ENCODE measurements at places on chromosomes 11 and 22. TPM values are rescaled to one million over a fixed set of nuclear protein-coding genes. Genes with fewer than 3 reads are reported as not detected.

DNA sequence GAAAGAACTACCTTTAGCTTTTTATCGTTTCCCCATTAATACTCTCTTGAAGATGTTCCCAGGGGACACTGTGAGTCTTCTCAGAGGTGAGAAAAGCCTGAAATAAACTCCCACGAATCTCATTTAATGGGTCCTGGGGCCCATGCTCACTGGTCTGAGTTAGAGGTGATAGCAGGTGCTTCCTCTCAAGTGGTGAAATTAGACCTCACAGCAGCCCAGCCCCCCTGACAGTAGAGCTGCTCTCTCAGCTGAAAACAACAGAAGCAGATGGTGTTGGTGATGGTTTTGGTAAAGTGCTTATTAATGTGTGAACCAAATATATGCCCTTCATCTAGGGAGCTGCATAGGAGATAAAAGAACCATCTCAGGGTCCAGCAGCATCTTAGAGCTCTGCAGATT is 76.8 kb upstream of the VPREB1 start:
- no peak overlapping the region for H3K4me3 ChIP-seq
- no peaks in the 10 kb centered on the region for H3K4me1 ChIP-seq
- H3K27me3 ChIP-seq = peaks cover 71% of the 10 kb centered on the region
- no peak for ATAC-seq
- no peak overlapping the region for H3K27ac ChIP-seq
- no peaks in the 10 kb centered on the region for H3K36me3 ChIP-seq

DNA sequence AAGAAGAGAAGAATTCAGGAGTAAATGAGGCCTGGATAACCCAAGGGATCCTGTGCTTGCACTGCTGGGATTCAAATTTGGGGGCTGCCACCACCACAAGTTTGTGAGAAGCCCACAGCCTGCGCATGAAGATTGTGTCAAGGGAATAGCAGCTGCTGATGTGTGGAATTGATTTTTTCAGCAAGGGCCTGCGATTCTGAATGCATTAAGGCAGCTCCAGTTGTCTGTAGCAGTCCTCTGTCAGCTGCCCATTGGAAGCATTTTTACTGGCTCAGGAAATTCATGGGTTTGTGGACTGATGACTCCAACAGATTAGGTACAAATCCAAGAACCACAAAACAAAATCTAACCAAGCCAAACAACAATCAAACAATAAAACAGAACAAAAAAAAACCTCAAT is 14.0 kb downstream of the ARVCF start:
- no peaks in the 10 kb centered on the region for H3K36me3 ChIP-seq
- H3K27me3 ChIP-seq = no peaks in the 10 kb centered on the region
- ATAC-seq = no peak

- no peak overlapping the region for H3K27ac ChIP-seq
- no peaks in the 10 kb centered on the region for H3K27me3 ChIP-seq
- ATAC-seq = no peak
- H3K36me3 ChIP-seq = peaks cover 7% of the 10 kb centered on the region
- H3K4me1 ChIP-seq = no peaks in the 10 kb centered on the region
Observed at GRCh38 chr11:66059966-66060680, 8.0 kb downstream of the SF3B2 start.

The LINC01488 gene
- total RNA-seq = not detected

DNA sequence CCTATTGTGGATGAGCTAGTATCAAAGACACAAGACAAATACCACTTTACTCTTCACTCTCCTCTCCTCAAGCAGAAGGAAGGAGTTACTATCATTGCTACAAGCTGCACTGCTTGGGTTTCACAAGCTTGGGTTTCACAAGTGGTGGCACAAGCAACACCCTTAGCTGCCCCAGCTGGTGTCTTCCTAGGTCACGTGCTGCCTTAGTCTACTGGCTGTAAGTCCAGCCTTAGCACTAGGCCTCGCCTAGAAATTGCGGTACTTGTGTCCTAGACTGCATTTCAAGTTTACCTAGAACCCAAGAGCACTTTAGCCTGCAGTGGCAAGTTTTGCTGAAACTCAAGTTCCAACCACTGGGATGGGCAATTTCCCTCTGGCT is 86.6 kb downstream of the EHF start:
- H3K27ac ChIP-seq = no peak overlapping the region
- no peak overlapping the region for H3K4me3 ChIP-seq
- H3K36me3 ChIP-seq = no peaks in the 10 kb centered on the region
- no peaks in the 10 kb centered on the region for H3K27me3 ChIP-seq
- ATAC-seq = no peak
- no peaks in the 10 kb centered on the region for H3K4me1 ChIP-seq

GRCh38 chr11:121199516-121199915 is 93.1 kb upstream of the SC5D start:
- H3K27me3 ChIP-seq = peaks cover 21% of the 10 kb centered on the region
- no peak overlapping the region for H3K4me3 ChIP-seq
- no peak for ATAC-seq
- H3K4me1 ChIP-seq = no peaks in the 10 kb centered on the region

All from gastroesophageal sphincter (tissue), 4 donors.